NCI-H774 (cell line): ENCODE measurements at places on chromosomes 11 and 22.

- peak; percentile 27 for DNase-seq
Measured at GRCh38 chr11:7892840-7893254, 38.2 kb downstream of the OR10A6 start.

DNA sequence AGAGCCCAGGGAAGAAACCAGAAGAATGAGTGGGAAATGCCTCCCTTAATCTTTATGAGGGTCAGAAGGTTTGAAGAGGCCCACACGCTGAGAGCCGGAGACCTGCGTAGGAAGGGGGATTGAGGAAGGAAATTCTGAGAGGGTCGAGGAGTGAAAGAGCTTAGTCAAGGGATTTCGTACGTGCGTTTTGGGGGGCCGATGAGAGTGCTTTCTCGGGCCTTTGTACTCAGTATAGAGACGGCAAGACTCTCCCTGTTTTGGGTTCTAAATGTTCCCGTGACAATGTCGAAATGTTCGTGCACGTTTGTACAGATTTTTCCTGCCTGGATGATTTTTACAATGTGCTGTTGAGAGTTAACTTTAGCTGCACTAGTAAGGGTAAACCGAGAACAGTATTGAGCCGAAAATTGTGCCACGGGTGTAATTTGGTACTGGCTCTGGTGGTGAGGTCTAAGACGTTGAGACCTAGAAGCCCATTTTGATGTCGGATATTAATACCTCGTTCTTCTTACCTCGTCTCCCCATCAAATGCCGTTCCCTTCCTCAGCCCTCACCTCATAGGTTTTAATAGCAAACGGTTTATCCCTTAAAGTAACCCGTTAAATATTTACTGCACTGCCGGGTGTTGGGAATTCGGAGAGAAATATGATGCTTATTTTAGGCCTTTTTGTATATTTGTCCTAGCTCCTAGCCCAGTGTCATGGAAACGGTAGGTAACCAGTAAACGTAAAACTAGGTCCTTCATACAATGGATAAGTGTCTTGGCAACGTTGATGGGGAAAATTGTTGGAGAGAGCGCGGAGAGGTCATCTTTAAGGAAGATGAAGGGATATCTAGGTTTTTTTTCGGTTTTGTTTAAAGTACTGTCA is 734 bp downstream of the C11orf58 start:
- peak; percentile 4 for DNase-seq

GRCh38 chr11:29449281-29450074 is 567.4 kb downstream of the KCNA4 start:
- DNase-seq, result no peak

DNA sequence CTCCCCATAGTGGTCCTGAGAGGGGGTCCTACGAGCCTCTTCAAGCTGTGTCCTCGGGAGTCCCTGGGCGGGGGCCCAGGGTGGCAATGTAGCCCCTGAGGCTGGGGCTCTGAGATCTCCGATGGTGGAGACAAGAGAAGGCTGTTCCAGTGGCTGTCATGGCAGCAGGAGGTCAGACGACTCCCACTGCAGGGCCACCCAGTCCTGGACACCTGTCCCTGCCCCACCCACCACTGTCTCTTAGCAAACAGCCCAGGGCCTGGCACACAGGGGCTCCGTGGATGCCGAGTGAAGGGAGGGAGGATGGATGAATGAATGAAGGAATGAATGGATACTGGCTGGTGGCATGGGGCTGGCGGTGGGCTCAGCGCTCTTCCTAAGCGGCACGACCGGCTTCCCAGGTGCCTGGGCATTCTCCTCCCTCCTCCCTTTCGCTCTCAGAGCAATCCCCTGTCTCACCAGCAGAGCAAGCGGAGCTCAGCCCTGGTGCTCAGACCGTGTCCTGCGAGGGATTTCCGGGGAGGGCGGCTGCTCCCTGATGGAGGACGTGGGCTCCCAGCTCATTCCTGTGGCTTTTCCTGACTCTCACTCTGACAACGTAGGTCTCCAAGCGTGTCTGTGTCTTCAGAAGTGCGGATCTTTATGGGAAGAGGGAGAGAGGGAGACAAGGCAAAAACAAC is 1272.6 kb downstream of the BRD1 start:
- DNase-seq, result no peak

- DNase-seq, result no peak
Measured at GRCh38 chr11:101866619-101867491, 48.0 kb upstream of the CEP126 start.

DNA sequence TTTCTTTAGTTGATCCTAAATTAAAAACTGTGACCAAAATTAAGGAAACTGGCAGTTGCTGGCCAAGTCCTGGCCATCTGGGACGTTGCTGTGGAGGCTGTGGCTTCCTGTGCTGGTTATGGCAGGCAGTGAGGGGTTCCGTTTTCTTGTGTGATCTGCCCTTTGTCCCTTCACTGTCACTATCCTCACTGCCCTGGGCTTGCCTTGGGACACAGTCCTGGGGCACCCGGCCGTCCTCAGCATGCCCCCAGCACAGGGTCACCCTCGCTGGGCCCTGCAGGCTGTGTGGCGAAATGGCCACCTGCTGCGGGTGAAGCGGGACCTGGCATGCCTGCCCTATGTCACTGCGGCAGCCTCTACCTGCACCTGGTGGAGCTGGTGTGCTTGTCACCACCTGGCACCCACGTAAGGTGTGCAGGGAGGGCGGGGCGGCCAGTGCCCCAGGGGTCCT is 52.5 kb upstream of the SLC22A12 start:
- DNase-seq, result no peak

DNA sequence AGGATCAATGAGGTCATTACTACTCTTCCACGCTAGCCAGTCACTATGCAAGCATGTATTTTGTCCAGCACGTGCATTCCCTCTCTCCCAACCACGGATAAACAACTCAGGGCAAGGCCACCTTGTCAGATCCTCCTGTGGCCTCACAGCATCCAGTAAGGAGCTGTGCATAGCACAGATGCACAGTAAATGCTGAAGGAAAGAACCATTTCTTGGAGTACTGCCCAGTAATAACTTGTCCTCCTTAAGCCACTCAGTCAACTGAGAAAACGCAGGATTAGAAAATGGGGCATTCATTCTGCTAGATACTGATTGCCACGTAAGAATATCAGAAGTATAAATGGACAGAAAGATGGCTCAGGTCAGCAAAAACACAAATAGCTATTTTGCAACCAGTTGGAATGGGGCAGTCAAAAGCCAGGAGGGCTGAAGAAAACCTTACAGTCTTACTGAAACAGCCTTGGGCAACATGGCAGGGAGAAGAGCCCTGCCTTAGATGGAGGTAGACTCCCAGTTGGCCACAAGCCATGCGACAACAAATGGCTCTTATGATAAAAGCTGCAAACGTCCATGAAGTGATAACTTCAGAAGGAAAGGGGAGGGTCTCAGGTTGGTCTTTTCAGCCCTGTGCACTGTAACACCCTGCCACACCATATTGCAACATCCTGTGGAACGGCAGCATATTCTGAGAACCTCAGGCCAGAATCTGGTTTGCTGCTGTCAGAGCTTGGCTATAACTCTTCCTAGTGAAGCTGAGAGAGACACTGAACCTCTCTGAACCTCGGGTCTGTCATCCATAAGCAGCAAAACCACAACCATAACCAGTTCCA is 23.0 kb downstream of the PC start:
- DNase-seq, result no peak

DNA sequence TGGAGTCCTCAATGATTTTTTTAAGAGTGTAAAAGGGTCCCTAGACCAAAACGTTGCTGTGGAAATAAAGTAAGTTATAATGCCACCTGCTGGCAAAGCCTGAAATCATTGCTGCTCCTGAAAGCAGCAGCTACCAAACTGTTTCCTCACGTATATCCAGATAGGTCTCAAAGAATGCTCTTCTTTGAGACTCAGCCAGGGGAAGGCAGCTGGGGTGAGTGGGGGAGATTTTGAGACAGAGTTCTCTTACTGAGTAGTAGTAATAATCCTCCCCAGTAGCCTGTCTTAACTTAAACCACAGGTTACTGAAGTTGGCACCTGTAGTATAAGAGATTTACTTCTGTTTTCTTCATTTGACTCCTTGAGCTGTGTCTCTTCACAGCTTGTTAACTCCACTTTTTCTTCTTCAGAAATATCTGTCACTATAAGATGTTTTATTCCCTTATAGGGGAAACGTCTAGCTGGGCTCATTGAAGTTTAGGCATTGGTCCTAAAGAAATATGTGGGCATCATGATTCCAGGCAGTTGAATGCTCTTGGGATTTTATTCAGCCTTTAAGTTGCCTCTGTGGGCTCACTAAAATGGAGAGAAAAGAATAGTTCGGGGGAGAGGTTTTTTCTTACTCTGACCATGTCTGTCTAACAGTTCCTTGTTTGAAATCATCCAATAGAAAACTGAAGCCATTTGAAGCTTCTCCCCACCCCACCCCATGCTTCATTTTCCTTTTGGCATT is 77.9 kb downstream of the BTBD10 start:
- no peak for DNase-seq

DNA sequence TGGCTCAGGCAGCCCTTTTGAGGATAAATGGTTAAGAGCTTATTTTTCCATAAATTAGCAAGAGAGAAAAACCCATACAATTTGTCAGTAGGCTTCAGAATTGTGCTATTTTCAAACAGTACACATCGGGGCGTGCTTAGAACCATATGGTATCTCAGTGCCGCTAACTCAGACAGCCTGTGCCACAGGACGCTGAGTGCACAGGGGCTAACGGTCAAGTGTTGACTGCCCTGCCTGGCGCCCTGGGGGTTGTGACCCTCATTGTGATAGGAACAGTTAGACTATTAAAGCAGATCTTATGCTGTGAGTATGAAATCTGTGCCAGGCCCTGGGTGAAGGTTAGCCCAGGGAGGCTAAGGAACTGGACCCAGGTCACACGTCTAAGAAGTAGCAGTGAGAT is 1519.7 kb downstream of the BRD1 start:
- DNase-seq, result no peak

GRCh38 chr11:88801484-88802123 is 264.2 kb downstream of the GRM5 start:
- no peak for DNase-seq

- no peak for DNase-seq
Measured at GRCh38 chr11:118827118-118827517, 36.2 kb upstream of the DDX6 start.

- no peak for DNase-seq
Measured at GRCh38 chr11:9574622-9575259, 1.3 kb downstream of the WEE1 start.

DNA sequence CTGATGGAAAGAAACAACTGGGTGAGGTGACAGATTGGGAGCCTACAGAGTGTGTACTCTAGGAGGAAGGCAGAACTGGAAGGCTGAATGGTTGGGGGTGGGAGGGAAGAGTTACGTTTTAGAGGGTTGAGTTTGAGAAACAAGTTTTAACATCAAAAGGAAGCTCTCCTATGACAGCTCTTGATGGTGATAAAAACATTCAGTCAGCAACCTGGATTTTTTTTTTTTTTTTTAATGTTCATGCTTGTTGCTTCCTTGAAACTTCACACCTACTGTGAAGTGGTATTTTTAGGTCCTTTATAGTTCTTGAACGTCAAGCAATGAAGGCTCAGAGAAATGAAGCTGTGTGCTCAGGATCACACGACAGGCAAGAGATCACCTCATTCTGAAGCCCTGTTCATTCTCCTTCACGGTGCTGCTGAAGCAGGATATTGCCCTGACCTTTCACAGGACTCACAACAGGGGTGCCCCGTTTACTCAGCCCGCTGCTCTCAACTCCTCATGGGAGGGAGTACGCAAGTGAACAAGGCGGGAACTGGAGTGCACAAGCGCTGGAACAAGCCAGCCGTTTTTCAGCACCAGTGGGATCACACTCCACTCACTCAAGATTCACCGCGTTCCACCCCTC is 1.6 kb upstream of the TMEM109 start:
- DNase-seq, result no peak

DNA sequence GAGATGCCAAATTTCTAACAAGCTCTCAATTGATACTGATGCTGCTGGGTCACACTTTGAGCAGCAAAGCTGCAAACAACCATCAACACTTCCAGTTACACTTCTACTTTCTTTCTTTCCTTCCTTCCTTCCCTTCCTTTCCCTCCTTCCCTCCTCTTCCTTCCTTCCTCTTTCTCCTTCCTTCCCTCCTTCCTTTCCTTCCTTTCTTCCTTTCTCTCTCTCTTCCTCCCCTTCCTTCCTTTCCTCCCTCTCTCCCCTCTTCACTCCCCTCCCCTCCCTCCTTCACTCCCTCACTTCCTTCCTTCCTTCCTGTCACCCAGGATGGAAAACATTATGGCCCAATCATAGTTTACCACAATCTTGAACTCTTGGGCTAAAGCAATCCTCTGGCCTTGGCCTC is 33.0 kb upstream of the PIK3C2A start:
- DNase-seq, result no peak

- no peak for DNase-seq
Measured at GRCh38 chr11:31640611-31641010, 131.0 kb downstream of the ELP4 start.

- DNase-seq, result peak; percentile 22
Measured at GRCh38 chr22:50141891-50142363, 28.6 kb upstream of the PANX2 start.

- no peak for DNase-seq
Measured at GRCh38 chr11:1870721-1871466, 18.0 kb downstream of the LSP1 start.

DNA sequence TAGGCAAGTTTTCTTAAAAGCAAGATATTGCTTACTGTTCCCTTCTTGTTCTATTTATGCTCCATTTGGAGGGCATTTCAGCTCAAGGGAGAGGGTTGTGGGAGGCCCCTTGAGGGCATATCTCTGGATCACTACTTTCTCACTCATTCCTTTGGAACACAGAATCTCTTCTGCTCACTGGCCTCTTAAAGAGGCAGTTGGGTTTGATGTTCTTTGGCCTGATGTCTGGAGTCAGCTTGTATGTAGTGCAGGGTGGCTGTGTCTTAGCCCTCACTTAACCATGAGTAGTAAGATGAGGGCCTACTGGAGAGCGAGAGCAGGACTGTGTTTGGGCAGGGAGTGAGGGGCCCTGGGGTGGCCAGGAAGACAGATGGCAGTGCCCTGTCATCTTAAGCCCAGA is 3.6 kb downstream of the INCENP start:
- no peak for DNase-seq

DNA sequence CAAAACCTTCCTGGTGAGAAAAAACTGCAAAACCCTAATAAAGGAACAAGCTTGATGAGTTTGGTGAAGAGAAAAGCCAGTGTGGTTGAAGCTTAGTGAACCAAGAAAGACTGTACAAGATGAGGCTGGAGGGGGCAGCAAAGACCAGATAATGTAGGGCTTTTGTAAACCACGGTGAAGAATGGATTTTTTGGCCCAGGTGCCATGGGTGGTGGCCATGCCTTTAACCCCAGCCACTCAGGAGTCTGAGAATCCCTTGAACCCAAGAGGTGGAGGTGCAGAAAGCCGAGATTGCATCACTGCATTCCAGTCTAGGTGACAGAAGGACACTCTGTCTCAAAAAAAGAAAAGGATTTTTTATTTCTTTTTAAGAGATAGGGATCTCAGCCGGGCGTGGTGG is 5.0 kb upstream of the ZDHHC5 start:
- DNase-seq, result no peak

- DNase-seq, result no peak
Measured at GRCh38 chr22:37248251-37248650, 4.2 kb upstream of the RAC2 start.

GRCh38 chr11:120877746-120878365 is 146.0 kb upstream of the TBCEL start:
- DNase-seq, result no peak
